CD4-positive, alpha-beta T cell treated with Interleukin-1 beta for 1 hour (primary cell): ENCODE measurements at places on chromosomes 12 and 14.

DNA sequence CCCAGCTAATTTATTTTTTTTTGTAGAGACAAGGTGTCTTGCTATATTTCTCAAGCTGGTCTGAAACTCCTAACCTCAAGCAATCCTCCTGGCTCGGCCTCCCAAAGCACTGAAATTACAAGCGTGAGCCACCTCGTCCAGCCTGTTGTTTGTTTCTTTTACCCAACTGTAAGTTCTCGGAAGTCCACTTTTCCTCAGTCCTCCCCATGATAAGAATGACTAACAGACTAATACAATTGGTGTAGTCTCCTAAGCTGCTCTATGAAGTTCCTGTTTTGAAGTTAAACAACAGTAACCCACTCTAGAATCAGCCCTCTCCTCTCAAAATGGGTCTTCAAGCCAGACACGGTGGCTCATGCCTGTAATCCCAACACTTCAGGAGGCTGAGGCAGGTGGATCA, 36.5 kb downstream of the HIGD1C start:
- DNase-seq, result no peak

- no peak for DNase-seq
Measured at GRCh38 chr14:23402296-23403138, 5.6 kb downstream of the MYH6 start.

- no peak for DNase-seq
Measured at GRCh38 chr12:105492591-105493545, 162.4 kb downstream of the C12orf75 start.

- DNase-seq, result no peak
Measured at GRCh38 chr12:39301422-39301821, 141.5 kb downstream of the KIF21A start.

DNA sequence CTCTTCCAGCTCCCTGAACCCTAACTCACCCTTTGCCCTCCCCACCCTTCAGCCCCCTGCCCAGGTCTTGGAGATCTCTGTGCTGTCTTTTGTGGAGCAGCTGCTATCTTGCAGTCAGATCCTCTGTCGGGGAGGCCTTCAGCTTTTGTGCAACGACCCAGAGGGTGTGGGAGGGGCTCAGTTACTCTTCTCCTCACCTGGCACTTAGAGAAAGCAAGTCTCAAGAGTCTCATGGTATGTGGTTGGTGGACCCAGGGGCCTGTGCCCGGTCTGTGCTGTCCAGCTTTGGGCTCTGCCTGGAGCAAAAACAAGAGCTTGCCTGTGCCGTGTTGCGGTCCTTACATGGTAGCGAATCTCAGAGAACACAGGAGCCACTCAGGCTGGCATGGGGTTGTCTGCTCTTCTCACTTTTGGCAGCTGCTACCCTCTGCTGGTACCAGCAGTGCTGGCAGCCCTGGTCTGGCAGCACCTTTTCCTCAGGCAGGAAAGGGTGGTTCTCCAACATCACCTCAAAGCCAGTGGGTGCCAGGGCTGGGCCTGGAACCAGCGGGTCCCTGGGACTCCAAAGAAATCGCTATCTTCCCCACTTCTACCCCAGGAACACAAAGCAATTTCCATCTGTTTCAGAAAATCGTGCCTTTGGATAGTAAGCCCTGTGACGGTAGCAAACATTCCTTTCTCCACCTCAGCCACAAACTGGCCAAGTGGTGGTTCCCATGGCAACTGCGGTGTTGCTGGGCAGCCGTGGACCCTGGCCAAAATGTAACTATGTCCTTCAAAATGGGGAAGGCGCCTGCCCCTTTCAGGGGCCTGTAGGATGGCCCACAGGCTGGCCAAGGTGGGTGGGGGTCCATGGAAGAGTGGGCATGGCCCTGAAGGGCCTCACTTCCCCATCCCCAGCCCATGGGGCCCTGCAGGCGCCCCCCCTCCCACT, 90.0 kb downstream of the RIN3 start:
- DNase-seq, result peak; percentile 68

GRCh38 chr12:110312581-110313360, 31.7 kb downstream of the ATP2A2 start:
- no peak for DNase-seq

- peak; percentile 64 for DNase-seq
Measured at GRCh38 chr12:47742253-47742825, 16.3 kb downstream of the RAPGEF3 start.

DNA sequence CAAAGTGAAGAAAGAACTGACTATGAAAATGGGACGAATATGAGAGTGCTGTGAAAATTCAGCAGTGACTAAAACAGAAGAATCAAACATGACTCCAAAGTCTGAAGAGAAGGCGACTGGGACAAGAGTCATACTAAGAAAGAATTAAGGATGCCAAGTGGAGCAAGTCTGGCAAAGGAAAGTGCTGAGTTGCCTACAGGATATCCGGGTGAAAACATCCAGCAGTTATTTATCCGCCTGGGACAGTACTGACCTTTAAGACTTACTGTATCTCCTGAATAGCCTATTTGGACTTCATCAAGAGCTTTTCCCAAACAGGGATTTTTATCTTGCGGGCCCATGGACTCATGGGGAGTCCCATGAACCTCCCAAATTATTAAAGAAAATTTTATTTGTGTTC, 41.1 kb downstream of the KICS2 start:
- DNase-seq, result no peak

DNA sequence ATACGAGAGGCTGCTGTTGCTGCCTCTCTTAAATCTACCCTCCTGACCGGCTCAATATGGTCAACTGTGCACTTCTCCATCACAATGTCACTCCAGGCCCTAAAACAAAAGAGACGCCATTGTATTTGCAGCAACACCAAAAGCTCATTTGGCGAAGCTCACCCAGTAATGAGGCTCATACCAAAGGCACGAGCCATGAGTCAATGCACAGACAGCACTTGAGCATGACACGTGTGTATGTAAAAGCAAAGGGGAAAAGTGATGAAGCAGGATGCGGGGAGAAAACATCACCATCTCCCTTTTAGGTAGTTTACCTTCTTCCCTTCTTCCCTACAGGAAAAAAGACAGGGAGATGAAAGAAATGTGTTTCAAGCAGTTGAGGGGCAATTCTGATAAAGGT, 150.3 kb downstream of the FOXN3 start:
- DNase-seq, result no peak

DNA sequence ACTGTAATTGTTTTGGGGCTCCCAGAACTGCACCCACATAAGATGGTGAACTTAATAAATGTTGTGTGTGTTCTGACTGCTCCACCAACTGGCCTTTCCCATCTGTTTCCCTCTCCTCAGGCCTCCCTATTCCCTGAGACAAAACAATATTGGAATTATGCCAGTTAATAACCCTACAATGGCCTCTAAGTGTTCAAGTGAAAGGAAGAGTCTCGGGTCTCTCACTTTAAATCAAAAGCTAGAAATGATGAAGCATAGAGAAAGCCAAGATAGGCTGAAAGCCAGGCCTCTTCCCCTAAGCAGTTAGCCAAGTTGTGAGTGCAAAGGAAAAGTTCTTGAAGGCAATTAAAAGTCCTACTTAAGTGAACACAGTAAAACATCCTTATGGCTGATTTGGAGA, 13.4 kb downstream of the ACOT6 start:
- DNase-seq, result no peak

- no peak for DNase-seq
Measured at GRCh38 chr14:93989939-93990338, 7.2 kb upstream of the CCDC197 start.

- DNase-seq, result no peak
Measured at GRCh38 chr14:104863131-104863862, 1.8 kb upstream of the CEP170B start.

DNA sequence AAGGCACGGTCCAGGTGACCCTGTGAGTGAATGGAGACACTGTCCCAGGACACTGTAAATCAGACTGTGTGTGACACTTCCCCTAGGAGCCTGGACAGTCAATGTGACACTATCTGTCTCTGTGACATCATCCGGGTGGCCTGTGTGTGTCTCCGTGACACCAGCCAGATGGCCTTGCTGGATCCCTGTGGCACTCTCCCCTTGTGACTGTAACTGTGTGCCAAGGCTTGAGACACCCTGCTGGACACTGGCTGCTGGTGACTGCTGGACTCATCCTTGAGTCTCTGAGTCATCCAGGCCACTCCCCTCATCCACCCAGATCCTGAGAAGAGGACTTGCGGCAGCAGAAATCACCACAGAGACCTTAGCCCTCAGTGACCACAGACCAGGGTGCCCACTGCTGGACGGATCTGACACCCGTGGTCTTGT, 51.6 kb downstream of the MVK start:
- DNase-seq, result no peak

DNA sequence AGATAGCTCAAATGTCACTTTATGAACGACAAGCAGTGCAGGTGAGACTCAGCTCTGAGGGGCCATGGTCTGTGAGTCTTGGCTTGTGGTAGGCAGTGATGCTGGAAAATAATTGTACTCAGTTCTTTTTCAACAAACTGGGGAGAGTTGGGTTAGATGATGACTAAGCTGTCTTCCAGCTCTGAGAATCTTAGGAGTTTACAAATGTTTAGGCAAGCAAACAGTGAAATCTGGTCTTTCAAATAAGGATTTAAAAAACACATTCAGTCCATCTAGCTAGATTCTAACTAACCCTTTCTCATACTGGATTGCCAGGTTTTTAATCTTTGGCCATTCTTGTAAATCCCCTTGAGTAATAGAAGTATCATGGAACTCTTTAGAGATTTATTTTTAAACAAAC, 3.4 kb downstream of the PHC1 start:
- DNase-seq, result no peak

DNA sequence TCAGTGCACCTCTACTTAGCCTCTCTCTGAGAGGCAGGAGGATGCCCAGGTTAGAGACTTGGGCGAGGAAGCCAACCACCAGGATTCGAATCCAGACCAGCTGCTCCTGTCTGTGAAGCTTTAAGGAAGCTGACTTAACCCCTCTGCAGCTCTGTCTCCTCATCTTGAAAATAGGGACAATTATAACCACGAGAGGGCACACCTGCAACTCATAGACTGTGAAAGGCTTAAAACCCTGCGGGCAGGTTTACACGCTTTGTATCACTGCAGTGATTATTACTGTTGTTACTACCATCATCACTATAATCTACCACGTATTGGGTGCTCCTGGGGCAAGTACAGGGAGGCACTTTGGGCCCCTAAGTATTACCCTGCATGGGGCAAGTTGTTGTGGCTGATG, 379.8 kb downstream of the VRK1 start:
- peak; percentile 18 for DNase-seq

DNA sequence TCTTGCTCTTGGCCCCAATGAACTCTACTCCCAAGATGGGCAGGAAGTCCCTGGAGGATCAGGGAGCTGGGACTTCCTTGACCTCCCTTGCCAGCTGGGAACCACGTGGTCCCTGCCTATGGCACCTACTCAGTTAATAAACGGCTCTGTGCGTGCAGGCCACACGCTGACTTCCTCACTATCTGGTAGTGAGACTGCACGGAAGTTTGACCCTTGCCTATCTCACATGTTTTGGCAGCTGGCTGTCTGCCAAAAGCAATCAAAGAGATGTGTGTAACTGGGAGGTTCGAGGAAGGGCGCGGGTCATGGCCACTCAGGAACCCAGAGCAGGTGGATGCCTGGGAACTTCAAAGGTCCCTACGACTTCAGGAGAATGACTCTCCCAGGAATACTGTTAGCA, 57.9 kb downstream of the RFLNA start:
- no peak for DNase-seq

DNA sequence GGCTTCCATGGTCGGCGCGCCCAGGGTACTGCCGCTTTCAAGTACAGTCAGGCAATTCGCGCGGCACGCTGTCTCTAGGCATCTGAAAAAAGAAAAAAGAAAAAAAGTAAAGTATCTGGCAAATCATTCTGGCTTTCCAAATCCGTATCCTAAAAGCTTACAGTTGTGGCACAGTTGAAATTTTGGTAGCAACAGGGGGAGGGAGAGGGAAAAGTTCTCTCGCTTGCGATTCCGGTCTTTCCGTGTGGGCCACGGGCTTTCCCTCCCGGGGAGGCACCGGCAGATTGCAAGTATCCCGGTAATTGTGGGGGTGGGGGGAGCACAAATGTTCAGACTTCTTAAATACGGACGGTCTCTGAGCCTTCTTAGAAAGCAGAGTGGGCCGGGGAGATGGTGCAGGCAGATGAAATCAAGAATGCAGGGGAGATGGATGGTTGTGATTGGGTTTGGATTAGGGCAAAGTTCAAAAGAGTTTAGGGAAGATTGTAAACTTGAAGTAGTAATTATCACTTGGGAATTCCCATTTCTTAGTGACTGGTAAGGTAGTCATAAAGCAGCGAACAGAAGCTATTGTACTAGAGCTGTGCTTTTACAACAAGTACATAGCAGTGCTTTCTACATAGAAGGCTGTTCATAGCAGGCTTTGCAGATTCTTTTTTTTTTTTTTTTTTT, 1.2 kb downstream of the SOCS2 start:
- no peak for DNase-seq

- DNase-seq, result peak; percentile 40
Measured at GRCh38 chr12:52119398-52120254, 40.1 kb downstream of the SMIM41 start.

DNA sequence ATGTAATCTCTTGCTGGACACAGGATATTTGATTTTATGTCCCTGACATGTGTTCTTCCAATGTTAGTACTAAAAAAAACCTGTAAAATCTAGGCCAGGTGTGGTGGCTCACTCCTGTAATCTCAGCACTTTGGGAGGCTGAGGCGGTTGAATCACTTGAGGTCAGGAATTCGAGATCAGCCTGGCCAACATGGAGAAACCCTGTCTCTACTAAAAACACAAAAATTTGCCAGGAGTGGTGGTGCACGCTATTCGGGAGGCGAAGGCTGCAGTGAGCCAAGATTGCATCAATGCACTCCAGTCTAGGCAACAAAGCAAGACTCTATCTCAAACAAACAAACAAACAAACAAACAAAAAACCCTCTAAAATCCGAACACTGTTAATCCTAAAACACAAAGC, 68.0 kb downstream of the FERMT2 start:
- no peak for DNase-seq

DNA sequence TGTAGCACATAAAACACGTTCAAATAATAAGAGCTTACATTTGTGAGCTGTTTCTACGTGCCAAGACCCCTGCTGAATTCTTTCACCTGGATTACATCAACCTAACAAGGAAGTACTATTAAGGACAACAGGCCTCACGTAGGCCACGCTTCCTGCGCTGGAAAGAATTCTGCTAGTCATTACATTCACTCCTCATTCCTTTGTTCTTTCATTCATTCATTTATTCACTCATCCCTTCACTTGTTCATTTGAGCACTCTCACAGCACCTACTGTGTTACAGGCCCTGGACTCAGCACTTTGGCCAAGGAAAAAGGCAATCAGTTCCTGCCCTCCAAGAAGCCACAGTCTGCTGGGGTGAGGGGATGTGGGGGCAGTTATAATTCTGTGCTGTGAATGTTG, 28.2 kb downstream of the TESC start:
- DNase-seq, result no peak

DNA sequence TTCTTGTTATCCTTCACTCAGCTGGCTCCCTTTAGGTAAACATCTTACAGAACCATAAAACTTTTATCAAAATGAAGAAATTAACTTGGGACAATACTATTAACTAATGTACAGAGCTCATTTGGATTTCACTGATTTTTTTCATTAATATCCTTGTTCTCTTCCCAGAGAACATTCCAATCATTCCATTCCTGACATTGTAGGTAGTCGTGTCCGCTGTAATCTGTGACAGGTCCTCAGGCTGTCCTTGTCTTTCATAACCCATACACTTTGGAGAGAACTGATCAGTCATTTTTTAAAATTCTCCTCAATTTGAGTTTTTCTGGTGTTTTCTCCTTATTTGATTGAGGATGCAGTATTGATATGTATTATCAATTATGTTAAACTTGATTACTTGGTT, 916.8 kb downstream of the GALC start:
- no peak for DNase-seq

- DNase-seq, result no peak
Measured at GRCh38 chr14:25588751-25589150, 538.8 kb upstream of the STXBP6 start.

GRCh38 chr14:53380052-53380866, 227.1 kb upstream of the DDHD1 start:
- no peak for DNase-seq

- DNase-seq, result no peak
Measured at GRCh38 chr12:46660276-46660675, 165.5 kb downstream of the SLC38A4 start.
